Activated CD4-positive, alpha-beta T cell treated with anti-CD3 and anti-CD28 coated beads, Interleukin-2, amount 50 U/mL, for 24 hours (primary cell): ENCODE measurements at places on chromosomes 13 and 19.

GRCh38 chr13:52703482-52703881 lies 36.1 kb downstream of the CNMD start:
- DNase-seq = no peak

DNA sequence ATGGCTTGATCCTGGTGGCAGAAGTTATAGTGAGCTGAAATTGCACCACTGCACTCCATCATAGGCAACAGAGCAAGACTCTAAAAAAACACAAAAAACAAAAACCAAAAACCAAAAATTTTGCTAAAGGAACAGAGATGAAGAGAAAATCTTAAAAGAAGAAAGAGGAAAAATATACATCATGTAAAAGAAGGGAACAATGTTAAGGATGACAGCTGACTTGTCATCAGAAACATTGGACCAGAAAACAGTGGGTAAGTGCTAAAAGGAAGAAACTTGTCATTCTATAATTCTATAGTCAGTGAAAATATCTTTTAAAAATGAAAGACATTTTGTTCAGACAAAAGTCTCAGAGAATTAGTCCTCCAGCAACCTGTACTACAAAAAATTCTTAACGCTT lies 93.8 kb downstream of the WASF3 start:
- DNase-seq = no peak

- no peak for DNase-seq
Measured at GRCh38 chr19:9885077-9885552, 50.0 kb downstream of the PIN1 start.

DNA sequence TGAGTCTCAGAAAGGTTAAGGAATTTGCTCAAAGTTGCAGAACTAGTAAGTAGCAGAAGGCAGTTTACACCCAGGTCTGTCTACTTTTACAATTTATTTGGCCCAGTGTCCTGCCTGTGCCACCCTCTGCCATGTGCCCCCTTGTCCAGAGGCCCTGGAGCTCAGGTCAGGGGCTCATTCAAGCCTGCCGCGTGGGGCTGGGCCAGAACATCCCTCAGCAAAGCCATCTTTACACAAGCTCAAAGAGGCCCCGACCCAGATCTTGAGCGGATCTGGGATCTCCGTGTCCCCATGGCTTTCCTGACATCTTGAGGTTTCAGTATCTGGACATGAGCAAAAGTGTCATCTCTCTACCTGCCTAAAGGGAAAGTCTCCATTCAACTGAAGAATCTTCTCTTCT lies 76.4 kb upstream of the VSTM2B start:
- no peak for DNase-seq

DNA sequence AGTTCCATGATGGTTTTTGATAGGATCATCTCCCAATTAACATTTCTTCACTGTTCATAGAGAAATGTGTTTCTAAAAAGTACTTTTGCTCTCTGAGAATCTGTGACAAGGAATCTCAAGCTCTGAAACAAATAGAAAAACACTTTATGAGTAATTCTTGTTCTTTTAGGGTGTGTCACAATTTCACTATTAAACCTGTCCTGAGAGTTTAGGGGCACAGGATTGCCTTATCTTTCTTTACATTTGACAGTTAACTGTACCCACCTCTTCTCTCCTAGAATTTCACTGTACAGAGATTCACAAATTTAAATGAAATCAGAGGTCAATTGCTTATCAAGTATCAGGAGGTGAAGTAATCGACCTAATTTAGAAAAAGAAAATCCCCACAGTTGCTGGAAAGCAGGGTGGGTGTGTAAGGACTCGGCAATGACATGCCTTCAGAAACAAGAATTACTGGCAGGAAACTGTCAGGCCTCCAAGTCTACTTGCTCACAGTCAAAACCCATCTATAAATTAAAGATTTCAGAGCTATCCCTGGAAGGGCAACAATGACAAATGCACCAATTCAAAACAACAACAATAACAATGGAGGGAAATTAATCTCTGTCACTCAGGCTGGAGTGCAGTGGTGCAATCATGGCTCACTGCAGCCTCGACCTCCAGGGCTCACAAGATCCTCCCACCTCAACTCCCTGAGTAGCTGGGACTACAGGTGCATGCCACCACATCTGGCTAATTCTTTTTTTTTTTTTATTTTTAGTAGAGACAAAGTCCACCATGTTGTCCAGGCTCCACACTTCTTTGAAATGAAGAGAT lies 250.2 kb downstream of the ABCC4 start:
- DNase-seq = no peak

DNA sequence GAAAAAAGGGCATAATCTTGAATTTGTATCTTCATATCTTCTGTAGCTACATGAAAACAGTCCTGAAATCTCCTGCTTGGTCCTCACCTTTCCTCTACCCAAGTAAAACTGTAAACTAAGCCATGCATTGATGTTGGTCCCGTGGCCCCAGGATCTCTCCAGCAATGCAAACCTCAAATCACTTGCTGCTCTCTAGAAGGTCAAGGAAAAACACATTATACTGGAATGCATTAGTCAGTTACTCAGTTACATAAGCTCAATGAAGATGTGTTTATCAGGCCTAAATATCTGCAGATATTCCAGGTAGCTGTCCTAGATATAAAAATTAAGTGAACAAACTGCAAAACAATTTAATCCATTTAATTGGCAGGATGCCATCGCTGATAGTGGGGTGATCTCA lies 261.8 kb downstream of the ABCC4 start:
- no peak for DNase-seq

DNA sequence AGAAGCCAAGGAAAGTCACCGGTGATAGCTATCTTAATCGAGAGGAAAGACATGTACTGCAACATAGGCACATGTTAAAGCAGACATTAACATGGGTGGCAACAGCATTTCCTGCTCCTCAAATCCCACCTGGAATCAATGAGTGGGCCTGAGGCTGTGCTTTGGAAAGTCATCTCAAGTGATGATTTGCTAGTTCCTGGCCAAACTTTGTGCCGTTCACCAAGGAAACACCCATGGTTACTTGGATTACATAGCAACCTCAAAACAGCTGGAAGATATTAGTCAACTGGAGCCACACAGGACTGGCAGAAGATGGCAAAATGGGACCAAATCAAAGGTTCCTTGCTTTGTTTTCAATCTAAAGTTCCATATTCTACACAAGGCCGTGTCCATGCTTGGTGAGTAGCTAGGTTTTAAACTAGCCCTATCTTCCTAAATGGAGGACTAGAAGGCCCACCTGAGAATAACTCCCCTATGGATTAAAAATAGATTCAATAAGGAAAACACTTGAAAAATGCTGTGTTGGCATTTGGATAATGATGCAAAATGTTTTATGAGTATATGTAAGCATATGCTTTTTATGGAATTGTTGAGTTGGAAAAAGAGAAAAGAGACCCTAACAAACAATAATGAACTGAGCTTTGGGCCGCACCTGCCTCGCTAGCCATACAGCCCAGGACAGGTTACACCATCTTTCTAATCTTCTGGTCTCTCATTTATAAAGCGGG lies 144.5 kb downstream of the RGCC start:
- DNase-seq = no peak

DNA sequence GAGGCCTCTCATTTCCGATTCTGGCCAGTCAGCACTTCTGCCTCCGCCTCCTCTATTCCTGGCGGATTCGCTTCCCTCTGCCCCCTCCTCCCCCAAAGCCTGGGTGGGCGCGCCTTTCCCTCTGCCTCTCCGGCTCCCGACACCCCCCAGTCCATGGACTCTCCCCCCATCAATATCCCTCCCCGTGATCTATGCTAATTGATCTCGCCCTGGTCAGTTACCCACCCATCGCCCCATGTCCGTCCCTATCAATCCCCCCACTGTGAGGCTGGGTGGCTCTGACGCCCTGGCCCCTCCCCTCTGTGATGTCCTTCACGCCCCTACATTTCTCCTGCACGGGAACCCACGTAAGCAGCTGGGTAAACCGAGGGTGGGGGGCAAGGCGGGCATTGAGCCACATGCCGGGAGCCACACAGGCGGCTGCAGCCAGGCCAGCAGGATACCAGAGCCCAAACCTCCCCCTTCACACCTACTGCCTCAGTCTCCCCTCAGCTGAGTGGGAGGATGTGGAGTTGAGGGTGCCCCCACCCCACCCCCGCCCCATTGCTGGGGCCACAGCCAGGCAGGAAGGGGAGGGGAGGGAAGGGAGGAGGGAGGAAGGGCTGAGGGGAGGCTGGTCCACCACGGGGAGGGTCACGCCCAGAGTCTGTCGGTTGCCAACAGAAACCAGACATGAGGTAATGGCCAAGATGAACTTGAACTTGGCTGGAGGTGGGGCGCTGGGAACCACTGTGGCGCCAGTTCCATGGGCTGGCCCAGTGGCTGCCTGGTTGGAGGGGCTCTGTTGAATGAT lies 21.0 kb downstream of the SMIM24 start:
- no peak for DNase-seq

DNA sequence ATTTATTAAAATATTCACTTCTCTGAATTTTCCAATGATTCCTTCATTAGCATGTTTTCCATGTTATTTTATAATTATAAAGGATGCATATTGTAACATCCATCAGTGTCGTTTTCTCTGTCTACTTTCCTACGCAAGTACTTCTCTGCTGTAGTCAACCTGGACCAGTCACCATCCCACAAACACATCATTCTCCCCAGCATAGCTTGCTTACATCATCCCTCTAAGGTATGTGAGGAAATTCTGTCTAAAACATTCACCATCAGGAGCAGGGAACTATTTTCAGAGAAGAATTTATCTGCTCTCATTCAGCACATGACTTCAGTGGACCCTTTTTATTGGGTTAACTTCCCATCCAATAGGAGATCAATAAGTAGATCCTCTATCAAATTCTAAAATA lies 806.1 kb upstream of the ARGLU1 start:
- no peak for DNase-seq

DNA sequence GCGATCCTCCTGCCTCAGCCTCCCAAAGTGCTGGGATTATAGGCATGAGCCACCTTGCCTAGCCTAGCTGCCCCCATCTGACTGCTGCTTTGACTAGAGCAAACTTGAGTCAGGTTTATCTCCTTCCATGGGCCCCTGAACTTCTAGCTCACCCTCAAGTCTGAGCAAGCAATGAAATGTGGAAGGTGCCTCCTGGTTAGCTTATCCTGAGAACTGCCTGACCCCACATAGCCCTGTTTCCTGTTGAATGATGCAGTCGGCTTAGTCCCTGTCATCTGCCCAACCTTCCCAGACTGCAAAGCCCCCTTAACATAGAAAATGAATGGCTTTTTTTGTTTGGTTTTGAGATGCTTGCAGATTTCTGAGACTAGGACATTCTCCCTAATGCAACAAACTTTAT lies 8.9 kb upstream of the TMEM160 start:
- DNase-seq = no peak

GRCh38 chr19:23415561-23416191 lies 20.4 kb upstream of the ZNF91 start:
- DNase-seq = no peak

DNA sequence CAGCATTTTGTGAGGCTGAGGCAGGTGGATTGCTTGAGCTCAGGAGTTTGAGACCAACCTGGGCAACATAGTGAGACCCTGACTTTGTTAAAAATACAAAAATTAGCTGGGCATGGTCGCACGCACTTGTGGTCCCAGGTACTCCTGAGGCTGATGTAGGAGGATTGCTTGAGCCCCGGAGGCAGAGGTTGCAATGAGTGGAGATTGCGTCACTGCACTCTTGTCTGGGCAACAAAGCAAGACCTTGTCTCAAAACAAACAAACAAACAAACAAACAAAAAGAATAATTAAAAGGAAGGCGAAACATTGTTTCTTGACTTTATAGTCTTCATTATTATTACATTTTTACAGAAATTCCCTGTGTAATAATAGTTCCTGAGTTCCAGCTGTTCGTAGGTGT lies 15.9 kb downstream of the BIVM start:
- DNase-seq = no peak

DNA sequence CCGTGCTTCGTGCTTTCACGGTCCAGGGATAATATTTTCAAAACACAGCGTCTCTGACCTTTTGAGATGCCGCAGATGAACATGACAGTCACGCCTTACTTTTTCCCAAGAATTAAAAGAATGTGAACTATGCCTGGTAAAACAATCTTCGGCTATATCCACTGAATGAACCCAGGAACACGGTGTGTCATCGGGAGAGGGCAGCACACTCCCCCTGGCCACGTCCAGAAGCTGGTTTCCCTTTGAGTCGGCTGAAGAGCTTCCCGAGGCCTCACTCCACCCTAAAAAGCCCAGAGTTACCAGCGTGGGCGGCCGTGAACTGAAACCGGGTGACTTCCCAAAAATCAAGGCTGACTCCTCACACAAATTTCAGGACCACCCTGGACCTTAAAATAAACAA lies 22.9 kb upstream of the SHISA2 start:
- no peak for DNase-seq

GRCh38 chr13:112052213-112052612 lies 14.7 kb upstream of the SOX1 start:
- no peak for DNase-seq

GRCh38 chr19:49564616-49565045 lies 15.7 kb downstream of the NOSIP start:
- DNase-seq = peak; percentile 55

DNA sequence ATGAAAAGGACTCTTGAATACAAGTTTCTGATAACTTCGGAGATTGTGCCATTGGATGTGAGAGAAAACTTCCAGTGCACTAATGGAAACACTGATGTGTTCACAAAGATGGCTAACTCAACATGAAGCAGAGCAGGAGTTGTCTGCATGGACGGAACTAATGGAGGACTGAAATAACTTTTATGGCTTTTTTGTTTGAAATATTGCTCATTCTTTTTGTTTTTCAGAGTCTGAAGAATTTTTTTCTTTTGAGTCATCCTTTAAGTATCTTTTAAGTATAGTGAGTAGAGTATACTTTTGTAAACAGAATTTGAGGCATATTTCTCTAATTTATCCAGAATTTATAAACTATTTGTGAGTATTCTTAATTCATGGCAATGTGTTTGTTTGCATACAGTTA lies 25.7 kb downstream of the CRYL1 start:
- no peak for DNase-seq

DNA sequence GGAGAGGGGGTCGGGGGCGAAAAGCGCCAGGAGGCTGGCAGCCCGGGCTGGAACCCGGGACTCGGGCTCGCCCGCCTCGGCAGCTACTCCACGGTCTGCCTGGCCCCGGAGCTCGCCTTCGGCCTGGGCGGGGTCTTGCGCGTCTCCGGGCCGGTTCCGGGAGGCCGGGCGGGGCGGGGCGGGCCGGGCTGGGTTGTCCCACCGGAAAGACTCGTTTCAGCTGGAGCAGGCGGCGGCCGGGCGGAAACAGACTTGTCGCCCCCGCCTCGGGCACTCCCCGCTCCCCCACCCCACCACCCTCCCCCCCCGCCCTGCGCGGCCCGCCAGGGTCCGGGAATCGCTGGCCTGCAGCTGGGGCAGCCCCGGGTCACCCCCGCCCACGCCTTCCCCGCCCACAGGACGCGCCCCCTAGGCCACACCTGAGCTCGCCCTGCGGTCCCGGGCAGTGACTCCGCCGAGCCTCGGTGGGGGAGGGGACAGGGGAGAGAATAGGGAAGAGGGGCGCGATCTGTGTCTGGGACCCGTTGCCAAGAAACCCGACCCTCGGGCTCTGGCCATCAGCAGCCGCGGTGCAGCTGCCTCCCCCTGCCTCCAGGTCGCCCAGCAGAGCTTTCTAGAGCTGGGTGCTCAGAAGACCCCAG lies 109.4 kb downstream of the KCTD15 start:
- no peak for DNase-seq

DNA sequence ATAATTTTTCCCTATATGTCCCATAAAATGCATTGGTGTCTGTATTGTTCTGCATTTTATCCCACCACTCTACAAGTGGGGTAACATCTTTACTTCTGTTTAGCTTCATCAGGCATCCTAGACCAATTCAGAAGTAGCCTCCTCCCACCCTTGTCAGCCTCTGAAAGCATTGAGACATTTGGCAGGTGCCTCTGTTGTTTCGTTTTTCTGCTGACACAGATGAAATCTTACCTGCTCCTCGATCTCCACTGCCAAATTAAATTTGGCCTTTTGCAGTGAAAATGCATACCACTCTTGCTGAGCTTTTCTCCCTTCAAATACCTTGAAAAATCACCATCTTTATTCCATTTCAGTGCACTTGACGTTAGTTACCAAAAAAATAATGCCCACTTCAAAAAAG lies 83.5 kb upstream of the STARD13 start:
- no peak for DNase-seq
